GM12878 (cell line): ENCODE measurements at places on chromosomes 4 and X. TPM values are rescaled to one million over a fixed set of nuclear protein-coding genes. Genes with fewer than 3 reads are reported as not detected.

GRCh38 chr4:8205241-8205707 lies 6.2 kb downstream of the SH3TC1 start:
- DNase-seq = no peak

DNA sequence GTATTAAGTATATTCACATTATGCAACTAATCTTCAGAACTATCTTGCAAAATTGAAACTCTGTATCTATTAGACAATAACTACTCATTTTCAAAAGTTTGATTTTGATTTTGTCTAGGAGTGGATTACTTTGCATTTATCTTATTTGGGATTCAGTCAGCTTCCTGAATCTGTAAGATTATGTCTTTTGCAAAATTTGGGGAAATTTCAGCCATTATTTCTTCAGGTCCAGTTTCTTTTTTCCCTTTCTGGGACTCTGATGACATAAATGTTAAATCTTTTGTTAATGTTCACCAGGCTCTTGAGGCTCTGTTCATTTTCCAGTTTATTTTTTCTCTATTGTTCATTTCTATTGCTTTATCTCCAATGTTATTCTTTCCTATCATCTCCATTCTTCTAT lies 15.0 kb downstream of the RPS6KA3 start:
- H3K27me3 ChIP-seq = no peaks in the 10 kb centered on the region
- H3K4me3 ChIP-seq = no peak overlapping the region
- no peak overlapping the region for H3K27ac ChIP-seq
- no peaks in the 10 kb centered on the region; the same call in 1 of the 2 replicates for H3K36me3 ChIP-seq
- no peaks in the 10 kb centered on the region; the same call in 1 of the 2 replicates for H3K4me1 ChIP-seq
- no peak for DNase-seq

DNA sequence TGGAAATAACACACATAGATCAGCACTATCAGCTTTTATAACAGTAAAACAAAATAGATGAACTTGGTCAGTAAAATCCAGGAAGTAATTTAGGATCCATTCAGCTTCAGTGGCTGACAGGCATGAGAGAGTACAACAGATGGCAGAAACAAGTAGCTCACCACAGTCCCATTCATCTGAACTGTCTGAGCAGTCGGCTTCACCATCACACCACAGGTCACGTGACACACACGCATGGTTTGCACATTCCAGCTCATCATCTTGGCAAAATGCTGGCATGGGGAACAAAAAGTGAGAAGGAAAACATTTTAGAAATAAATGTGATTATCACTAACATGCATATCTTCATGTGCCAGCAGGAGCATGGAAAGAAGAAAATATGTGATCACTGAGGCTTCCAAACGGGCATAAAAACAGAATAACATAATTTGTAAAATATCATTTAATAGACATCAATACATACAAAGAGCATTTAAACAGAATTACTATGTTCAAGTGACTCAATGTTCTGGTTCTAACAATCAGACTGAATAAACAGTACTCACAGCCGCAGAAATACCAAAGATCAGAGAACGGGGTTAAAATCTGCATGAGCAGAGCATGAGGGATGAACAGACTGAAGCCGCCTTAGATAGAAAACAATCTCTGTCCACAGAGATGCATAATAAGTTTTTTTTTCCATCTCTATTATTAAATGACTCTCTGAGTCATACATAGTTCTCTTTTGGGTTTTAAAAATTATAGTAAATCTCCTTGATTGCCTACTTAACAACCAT lies 158.1 kb downstream of the ATP10D start:
- H3K36me3 ChIP-seq = no peaks in the 10 kb centered on the region
- no peaks in the 10 kb centered on the region for H3K27me3 ChIP-seq
- H3K27ac ChIP-seq = no peak overlapping the region
- H3K4me3 ChIP-seq = no peak overlapping the region

DNA sequence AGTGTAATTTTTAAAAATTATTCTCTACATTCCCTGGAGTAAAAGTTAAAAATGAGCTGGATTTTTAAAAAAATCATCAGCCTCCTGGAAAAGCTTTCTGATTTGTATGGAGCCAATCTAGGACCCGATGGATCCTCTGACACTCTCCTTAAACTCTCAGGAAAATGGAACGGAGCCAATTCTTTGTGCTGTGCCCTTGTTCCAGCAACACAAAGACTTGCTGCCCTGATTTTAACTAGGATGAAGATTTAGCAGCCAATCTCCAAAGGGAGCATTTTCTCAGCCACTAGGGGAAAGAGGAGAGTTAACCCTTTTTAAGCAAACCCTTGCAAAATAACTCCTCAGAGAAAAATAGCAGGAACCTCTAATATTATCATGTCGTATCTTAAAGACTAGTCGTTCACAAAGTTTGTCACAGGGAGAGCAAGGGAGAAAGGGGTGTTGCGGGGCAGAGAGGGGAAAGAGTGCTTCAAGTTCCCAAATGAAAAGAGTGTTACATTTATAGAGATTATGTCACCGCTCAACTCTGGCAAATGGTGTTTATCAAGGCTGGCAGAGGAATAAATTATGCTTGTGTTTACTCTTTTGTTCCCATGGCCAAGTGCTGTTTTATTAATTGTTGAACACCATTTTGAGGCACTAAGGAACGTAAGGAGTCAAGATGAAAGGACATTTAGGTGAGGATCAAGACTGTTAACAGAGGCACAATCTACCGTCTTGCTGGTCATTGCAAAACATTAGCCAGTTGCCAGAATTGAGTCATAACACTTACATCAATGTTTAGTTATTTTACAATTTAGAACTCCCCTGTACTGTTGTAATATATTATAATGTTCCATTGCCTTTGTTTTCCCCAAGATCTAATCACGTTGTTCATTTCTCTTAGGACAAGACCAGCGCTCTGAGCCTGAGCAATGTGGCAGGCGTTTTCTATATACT lies 250.7 kb downstream of the THOC2 start:
- DNase-seq = no peak
- H3K36me3 ChIP-seq = no peaks in the 10 kb centered on the region
- H3K4me1 ChIP-seq = no peaks in the 10 kb centered on the region

- peaks cover 8% of the 10 kb centered on the region for H3K4me1 ChIP-seq
- no peak overlapping the region for H3K27ac ChIP-seq
- H3K36me3 ChIP-seq = no peaks in the 10 kb centered on the region
- DNase-seq = no peak
- H3K4me3 ChIP-seq = no peak overlapping the region
Observed at GRCh38 chr4:119537586-119537985, 91.0 kb downstream of the PDE5A start.

- H3K27me3 ChIP-seq = no peaks in the 10 kb centered on the region
- H3K4me3 ChIP-seq = no peak overlapping the region
- no peak for DNase-seq
Observed at GRCh38 chr4:132065940-132066495, 1083.1 kb upstream of the PCDH10 start.

GRCh38 chr4:152374153-152374552 lies 161.7 kb downstream of the FBXW7 start:
- H3K27ac ChIP-seq = no peak overlapping the region
- no peaks in the 10 kb centered on the region for H3K36me3 ChIP-seq
- peaks cover 13% of the 10 kb centered on the region for H3K4me1 ChIP-seq
- H3K27me3 ChIP-seq = no peaks in the 10 kb centered on the region

DNA sequence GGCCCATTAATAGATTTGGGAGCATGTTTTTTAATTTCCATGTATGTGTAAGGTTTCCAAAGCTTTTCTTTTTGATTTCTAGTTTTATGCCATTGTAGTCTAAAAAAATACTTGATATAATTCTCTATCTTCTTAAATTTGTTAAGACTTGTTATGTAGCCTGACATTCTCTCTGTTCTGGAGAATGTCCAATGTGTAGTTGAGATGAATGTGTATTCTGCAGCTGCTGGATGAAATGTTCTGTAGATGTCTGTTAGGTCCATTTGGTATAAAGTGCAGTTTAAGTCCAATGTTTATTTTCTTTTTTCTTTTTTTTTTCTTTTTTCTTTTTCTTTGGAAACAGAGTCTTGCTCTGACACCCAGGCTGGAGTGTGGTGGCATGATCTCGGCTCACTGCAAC lies 378.5 kb upstream of the MAD2L1 start:
- no peaks in the 10 kb centered on the region for H3K27me3 ChIP-seq
- DNase-seq = no peak
- no peaks in the 10 kb centered on the region for H3K4me1 ChIP-seq
- no peaks in the 10 kb centered on the region for H3K36me3 ChIP-seq
- no peak overlapping the region for H3K4me3 ChIP-seq

DNA sequence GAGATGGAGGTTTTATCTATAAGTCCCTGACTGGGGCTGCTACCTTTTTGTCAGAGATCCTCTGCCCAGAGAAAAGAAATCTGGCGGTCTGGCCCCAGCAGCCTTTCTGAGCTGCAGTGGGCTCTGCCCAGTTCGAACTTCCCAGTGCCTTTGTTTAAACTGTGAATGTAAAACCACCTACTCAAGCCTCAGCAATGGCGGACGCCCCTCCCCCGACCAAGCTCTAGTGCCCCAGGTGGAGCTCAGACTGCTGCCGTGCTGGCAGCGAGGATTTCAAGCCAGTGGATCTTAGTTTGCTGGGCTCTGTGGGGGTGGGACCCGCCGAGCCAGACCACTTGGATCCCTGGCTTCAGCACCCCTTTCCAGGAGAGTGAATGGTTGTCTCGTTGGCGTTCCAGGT lies 121.8 kb downstream of the TSPAN5 start:
- H3K27me3 ChIP-seq = no peaks in the 10 kb centered on the region; the same call in 1 of the 2 replicates
- no peaks in the 10 kb centered on the region for H3K4me1 ChIP-seq
- H3K4me3 ChIP-seq = no peak overlapping the region
- H3K36me3 ChIP-seq = no peaks in the 10 kb centered on the region
- no peak for DNase-seq

GRCh38 chr4:1291091-1291490 lies 1.4 kb downstream of the MAEA start:
- no peaks in the 10 kb centered on the region for H3K27me3 ChIP-seq
- no peak overlapping the region; the same call in 1 of the 2 replicates for H3K27ac ChIP-seq
- H3K4me1 ChIP-seq = peaks cover 19% of the 10 kb centered on the region

DNA sequence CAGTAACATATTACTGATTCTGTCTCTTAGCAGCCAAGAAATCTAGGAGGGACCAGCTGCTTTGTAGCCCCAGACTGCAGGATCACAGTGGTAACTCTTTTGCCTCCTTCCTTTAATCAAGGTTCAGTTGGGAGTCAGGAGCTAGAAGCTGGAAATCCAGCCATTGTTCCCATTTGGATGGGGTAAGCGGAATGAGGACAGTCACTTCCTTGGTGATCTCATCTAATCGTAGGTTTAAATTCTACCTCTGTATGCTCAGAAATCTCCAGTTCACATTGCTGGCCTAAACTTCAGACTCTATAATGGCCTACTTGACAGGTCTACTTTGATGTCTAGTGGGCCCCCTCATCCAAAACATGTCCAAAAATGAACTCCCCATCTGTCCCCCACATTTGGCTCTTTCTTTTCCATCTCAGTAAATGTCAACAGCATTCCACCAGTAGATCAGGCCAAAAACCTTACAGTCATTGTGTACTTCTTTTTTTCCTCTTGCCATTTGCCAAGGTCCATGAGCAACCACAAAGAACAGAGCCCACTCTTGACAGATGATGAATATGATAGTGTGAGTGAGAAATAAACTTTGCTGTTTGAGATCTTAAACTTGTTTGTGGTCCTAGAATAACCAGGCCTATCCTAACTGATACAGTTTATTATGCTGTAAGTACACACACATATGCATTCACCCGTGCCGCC lies 40.1 kb downstream of the WWC2 start:
- H3K27ac ChIP-seq = no peak overlapping the region
- H3K4me3 ChIP-seq = no peak overlapping the region
- no peak for DNase-seq
- no peaks in the 10 kb centered on the region for H3K4me1 ChIP-seq
- H3K36me3 ChIP-seq = no peaks in the 10 kb centered on the region

GRCh38 chrX:153602601-153603000 lies 3.7 kb upstream of the CCNQ start:
- no peak overlapping the region for H3K4me3 ChIP-seq
- no peaks in the 10 kb centered on the region for H3K36me3 ChIP-seq
- no peak overlapping the region for H3K27ac ChIP-seq
- no peak for DNase-seq

GRCh38 chr4:157270108-157270507 lies 49.6 kb downstream of the GRIA2 start:
- no peaks in the 10 kb centered on the region for H3K27me3 ChIP-seq
- H3K4me1 ChIP-seq = no peaks in the 10 kb centered on the region
- no peak overlapping the region for H3K27ac ChIP-seq
- H3K36me3 ChIP-seq = no peaks in the 10 kb centered on the region

- no peak for DNase-seq
- no peaks in the 10 kb centered on the region for H3K4me1 ChIP-seq
- no peak overlapping the region for H3K4me3 ChIP-seq
- no peak overlapping the region for H3K27ac ChIP-seq
- no peaks in the 10 kb centered on the region for H3K27me3 ChIP-seq
- peaks cover 2% of the 10 kb centered on the region; the same call in 1 of the 2 replicates for H3K36me3 ChIP-seq
Observed at GRCh38 chr4:102299354-102300107, 45.8 kb downstream of the SLC39A8 start.

- DNase-seq = no peak
- no peaks in the 10 kb centered on the region for H3K4me1 ChIP-seq
- no peaks in the 10 kb centered on the region for H3K36me3 ChIP-seq
Observed at GRCh38 chr4:139734201-139734874, 68.7 kb downstream of the MGST2 start.

DNA sequence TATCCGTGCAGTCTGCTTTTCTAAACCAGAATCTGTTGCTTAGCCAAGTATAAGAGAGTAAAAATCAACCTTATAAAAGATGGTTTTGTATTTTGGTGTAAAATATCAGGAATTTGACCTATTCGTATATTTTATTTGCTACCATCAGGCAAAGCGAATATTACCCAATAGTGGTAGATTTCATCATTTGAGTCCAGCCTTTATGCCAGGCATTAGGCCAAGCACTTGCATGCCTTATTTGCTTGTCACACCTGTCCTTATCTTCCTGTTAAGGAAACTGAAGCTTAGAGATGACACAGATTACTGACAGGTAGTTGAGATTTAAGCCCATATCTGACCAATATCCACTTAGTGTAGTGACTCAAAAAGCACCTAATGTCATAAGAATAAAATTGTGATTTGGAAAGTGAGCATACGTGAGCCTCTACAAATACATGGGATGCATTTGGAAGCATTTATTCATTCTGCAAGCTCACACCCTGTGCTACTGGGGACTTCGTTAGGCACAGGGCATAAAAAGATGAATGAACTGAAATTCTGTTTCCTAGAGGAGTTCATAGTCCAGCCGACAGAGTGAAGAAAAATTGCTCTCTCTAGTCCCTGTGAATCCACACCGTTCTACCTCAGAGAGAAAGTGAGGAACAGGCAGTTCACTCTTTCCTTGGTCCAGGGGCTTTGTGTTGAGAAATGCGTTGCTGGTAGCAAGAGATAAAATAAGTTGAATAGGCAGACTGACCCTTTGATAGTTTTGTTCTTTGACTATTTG lies 2.3 kb upstream of the RNF212 start:
- no peaks in the 10 kb centered on the region for H3K4me1 ChIP-seq
- no peaks in the 10 kb centered on the region for H3K36me3 ChIP-seq
- no peak overlapping the region for H3K4me3 ChIP-seq
- DNase-seq = no peak
- peaks cover 2% of the 10 kb centered on the region; the same call in 1 of the 2 replicates for H3K27me3 ChIP-seq

The PCDH10 gene
- total RNA-seq = not detected in 2 replicates

The HPSE gene
- 0.67 and 0.85 TPM in 2 replicates for total RNA-seq

The UVSSA gene
- 14.2 and 16.8 TPM in 2 replicates for total RNA-seq

The SHOX gene
- total RNA-seq = not detected in 2 replicates

The ADH6 gene
- not detected in 2 replicates for total RNA-seq

The SCML2 gene
- 1.5 and 1.9 TPM in 2 replicates for total RNA-seq

The C1QTNF7 gene
- total RNA-seq = not detected in 2 replicates
